Inflammatory macrophage (primary cell): ENCODE measurements at places on chromosomes 4 and X.

DNA sequence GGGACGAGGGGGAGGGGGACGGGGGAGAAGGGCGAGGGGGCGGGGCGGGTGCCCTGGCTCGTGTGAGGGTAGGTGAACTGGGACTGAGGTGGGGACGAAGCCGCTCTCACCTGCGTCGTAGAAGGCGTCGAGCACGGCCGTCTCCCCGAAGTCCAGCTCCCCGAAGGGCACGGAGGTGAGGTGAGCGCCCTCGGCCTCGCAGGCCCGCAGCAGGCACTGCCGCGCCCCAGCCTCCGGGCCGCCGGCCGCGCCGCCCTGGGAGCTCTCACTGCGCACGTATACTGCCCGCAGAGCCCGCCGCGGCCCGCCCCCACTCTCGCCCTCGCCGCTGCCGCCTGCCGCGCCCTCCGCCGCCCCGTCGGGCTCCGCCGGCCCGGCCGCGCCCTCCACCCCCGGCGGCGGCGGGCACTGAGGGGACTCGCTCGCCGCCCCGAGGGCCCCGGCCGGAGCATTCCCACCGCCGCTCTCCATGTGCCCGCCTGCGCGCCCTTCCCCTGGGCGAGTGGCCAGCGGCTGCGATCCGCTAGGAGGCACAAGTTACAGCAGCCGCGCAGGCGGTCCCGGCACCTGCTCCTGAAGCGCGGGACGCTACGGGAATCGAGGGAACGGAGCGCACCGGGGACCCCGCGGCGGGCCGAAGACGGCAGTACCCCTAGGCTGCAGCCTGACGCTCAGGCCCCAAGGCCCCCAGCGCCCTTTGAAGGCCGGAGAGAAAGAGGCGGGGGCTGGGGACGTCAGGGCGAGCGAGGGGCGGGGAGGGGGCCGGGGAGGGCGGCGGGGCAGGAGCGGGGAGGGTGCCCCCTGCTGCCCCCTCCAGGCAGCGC, at the start of gene MAP3K15:
TSS of gene MAP3K15 (minus strand) at position 718 of the 824 bp plus-strand sequence. CDS start at position 471, 247 bp downstream.
- DNase-seq, result no peak

DNA sequence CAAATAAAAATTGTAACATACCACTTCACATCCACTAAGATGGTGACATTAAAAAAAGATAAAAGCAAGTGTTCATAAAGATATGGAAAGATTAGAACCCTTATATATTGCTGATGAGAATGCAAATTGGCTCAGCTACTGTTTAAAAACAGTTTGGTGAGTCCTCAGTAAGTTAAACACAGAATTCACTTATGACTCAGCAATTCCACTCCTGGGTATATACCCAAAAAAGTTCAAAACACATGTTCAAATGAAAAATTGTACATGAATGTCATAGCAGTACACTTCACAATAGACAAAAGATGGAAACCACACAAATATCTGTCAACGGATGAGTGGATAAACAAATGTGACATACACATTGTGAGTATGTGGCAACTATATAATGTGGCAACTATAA, 39.0 kb downstream of the GABRA3 start:
- no peak for DNase-seq

GRCh38 chr4:42627885-42628646, 28.8 kb downstream of the ATP8A1 start:
- no peak for DNase-seq

DNA sequence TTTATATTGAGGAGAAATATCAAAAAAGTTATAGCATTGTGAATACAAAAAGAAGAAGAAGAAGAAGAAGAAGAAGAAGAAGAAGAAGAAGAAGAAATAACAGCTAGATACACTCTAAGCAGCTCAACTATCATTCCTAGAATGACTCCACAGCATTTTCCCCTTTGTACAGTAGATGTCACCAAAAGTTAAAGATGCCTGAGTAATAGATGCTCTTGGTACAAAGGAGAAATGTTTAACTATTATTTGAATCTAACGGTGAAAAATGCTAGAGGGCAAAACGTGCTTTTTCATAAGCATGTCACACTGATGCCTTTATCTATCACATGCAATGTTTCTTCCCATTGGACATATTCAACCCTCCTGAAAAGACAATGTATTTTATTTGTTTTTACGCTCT, 178.4 kb upstream of the GPRIN3 start:
- DNase-seq, result no peak

DNA sequence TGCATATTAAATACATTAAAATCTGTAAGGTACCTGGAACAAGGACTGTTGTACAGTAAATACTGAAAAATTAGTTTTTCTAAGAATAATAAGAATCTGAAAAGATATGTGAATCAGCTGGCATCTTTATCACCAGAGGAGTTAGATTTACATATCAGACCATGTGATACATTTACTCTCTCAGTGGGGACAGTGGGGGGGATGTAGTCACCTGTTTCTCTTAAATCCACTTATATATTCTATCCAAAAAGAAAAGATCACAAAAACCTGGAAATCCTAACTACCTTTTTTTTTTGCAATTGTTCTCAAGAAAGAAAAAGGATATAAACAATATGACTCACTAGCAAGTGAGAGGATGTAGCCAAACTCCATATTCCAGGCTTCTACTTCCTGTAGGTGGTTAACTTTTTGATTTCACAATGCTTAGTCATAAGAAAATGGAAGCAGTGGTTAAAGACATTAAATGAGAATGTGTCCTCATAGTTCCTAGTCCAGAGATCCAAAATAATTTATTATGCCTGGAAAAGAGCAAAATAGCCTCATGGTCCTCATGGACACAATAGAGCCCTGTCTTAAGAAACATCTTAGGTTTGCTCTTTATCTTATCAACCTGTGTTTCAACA, 22.5 kb upstream of the MYOZ2 start:
- DNase-seq, result peak; percentile 92

DNA sequence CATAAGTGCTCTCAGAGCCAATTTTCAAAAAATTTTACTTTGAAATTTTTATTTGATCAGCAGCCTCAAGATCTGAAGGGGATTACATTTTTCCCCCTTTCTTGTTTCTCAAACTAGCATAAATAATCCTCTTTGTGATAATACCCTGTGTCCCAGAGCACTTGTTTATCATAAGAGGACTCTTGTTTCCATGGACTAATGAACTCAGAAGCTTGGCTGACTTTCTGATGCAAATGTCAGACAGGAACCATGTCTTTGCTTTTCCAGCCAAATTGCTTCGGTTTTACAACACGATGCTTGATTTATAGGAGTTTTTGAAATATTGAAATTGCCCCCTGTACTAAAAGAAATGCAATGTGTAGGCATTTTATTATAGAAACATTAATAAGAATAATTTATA, 859.3 kb upstream of the LCORL start:
- DNase-seq, result no peak

DNA sequence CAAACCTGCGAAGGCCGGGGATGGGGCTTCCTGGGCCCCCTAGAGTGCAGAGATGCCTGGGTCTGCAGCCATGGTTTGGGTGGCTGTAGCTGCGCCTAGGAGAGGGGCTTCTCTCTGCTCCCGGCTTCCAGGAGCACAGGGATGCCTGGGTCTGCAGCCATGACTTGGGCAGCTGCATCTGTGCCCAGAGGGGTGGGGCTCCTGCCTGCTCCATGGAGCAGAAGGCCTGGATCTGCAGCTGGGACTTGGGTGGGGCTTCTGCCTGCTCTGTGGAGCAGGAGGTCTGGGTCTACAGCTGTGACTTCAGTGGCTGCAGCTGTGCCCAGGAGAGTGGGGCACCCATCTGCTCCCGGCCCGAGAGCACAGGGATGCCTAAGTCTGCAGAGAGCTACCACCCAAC, 20.8 kb downstream of the SPON2 start:
- DNase-seq, result no peak

- DNase-seq, result no peak
Measured at GRCh38 chr4:71711985-71712348, 71.9 kb downstream of the GC start.

GRCh38 chrX:137999071-137999470, 433.1 kb downstream of the ZIC3 start:
- no peak for DNase-seq

DNA sequence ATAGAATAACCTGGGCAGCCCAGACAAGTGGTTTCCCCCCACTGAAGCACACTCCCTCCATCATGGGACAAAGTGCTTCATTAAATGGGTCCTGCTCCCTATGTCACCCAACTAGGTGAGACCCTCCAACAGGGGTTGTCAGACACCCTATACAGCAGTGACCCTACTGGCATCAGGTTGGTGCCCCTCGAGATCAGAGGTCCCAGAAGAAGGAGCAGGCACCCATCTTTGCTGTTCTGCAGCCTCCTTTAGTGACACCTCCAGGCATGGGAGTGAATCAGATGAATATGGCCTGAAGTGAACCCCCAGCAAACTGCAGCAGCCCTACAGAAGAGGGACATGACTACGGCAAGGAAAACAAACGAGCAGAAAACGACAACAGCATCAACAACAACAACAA, 11.1 kb downstream of the NELFA start:
- DNase-seq, result no peak

GRCh38 chrX:131262738-131263679, 26.1 kb downstream of the IGSF1 start:
- no peak for DNase-seq

- DNase-seq, result no peak
Measured at GRCh38 chrX:9804444-9804843, 18.2 kb downstream of the SHROOM2 start.

- no peak for DNase-seq
Measured at GRCh38 chr4:3197366-3198105, 51.4 kb upstream of the MSANTD1 start.

GRCh38 chr4:93671093-93671492, 157.5 kb upstream of the ATOH1 start:
- DNase-seq, result no peak

GRCh38 chr4:176945334-176945733, 152.6 kb upstream of the VEGFC start:
- no peak for DNase-seq

- DNase-seq, result no peak
Measured at GRCh38 chrX:122567911-122568310, 616.2 kb upstream of the GRIA3 start.

- no peak for DNase-seq
Measured at GRCh38 chr4:87567191-87567590, 38.0 kb upstream of the SPARCL1 start.

DNA sequence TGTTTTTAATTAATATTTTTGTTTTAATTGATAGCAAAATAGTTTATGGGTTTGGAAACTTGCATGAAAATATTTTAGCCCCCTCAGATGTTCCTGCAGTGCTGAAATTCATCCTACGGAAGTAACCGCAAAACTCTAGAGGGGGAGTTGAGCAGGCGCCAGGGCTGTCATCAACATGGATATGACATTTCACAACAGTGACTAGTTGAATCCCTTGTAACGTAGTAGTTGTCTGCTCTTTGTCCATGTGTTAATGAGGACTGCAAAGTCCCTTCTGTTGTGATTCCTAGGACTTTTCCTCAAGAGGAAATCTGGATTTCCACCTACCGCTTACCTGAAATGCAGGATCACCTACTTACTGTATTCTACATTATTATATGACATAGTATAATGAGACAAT, 40.4 kb downstream of the MAP7D3 start:
- no peak for DNase-seq

GRCh38 chr4:32830160-32830559, 2110.0 kb downstream of the PCDH7 start:
- DNase-seq, result no peak

- DNase-seq, result peak; percentile 89
Measured at GRCh38 chr4:15254236-15254880, 173.5 kb upstream of the C1QTNF7 start.

GRCh38 chr4:91064157-91064853, 937.1 kb downstream of the CCSER1 start:
- no peak for DNase-seq

GRCh38 chrX:129641469-129641868, 13.3 kb downstream of the APLN start:
- no peak for DNase-seq
